ENCODE measurements at places on chromosomes 2 and 18.
A peak's percentile ranks its signal among the peaks of the same experiment; 100 is the strongest.

- no peaks in the 10 kb centered on the region for H3K36me3 ChIP-seq
- no peak for DNase-seq
- no peak overlapping the region for H3K4me3 ChIP-seq
- no peak overlapping the region for H3K27ac ChIP-seq
Measured at GRCh38 chr2:223494942-223495341, 107.2 kb downstream of the SCG2 start.

GRCh38 chr2:16117791-16118610 lies 177.7 kb downstream of the MYCN start:
- H3K27me3 ChIP-seq: no peaks in the 10 kb centered on the region
- no peak for DNase-seq
- H3K4me1 ChIP-seq: no peaks in the 10 kb centered on the region

- no peaks in the 10 kb centered on the region for H3K27me3 ChIP-seq
- H3K27ac ChIP-seq: no peak overlapping the region
- no peaks in the 10 kb centered on the region for H3K4me1 ChIP-seq
- H3K36me3 ChIP-seq: no peaks in the 10 kb centered on the region
Measured at GRCh38 chr2:123747326-123747725, 277.8 kb upstream of the CNTNAP5 start.

GRCh38 chr18:49814147-49814499 lies 790 bp upstream of the ACAA2 start:
- no peaks in the 10 kb centered on the region for H3K36me3 ChIP-seq
- peaks cover 19% of the 10 kb centered on the region for H3K4me1 ChIP-seq
- peak; percentile 73 for DNase-seq
- H3K27ac ChIP-seq: peak overlapping the region; percentile 100

All from upper lobe of left lung (tissue), 6 donors.